ENCODE measurements at places on chromosomes 16 and 17.

DNA sequence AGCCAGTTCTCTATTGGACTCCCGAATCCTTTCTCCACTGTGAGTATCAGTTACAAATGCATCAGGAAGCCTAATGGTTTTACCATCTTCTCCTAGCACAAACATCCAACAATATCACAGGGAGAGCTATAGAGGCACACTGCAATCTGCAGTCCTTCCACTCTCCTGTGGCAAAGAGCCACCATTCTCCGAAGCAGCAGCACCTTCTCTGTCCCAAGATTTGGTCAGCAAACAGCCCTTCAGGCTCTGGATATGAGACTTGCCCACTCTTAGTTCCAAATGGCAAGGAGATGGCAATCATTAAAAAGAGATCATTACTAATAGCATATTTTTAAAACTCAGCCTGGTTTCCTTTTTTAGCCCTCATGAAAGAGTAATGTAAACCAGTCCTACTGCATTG lies 223.4 kb downstream of the HS3ST3A1 start:
- DNase-seq = no peak

DNA sequence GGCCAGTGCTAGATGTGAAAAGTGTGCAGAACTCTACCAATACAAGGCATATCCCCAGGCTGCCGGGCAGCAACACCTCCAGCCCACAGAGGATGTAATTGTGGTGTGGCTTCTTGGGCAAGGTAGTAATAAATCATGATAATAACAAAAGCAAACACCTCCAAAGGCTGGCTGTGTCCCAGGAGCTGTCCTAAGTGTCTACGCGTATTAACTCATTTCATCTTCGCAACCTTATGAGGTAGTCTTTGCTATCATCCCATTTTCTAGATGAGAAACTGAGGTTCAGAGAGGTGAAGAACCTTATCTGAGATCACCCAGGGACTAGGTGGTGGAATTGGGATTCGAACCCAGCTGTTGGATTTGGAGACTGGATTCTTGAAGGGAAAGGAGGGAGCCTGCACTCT lies 5.3 kb downstream of the PDK2 start:
- no peak for DNase-seq

GRCh38 chr17:69048634-69049033 lies 12.1 kb downstream of the ABCA9 start:
- no peak for DNase-seq

- DNase-seq = no peak
These were observed 61.1 kb downstream of the MRC2 start for GRCh38 chr17:62688398-62689160.

DNA sequence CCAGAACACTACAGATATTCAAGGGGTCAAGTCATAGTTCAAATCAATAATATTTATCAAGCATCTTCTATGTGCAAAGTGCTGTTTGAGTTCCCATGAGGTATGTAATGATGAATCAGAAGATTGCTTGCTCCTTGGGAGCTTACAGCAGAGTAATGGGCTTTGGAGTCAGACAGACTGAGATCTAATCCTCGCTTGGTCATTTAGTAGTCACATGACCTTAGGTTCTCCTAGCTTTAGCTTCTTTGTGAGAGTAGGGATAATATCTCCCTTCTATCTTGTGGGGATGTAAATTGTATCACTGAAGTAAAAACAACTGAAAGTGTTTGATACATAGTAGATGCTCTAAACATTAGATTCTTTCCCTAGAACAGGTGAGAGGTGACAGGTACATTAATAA lies 30.1 kb downstream of the SNX11 start:
- DNase-seq = no peak

GRCh38 chr16:50694206-50694605 lies 800 bp downstream of the NOD2 start:
- DNase-seq = no peak

DNA sequence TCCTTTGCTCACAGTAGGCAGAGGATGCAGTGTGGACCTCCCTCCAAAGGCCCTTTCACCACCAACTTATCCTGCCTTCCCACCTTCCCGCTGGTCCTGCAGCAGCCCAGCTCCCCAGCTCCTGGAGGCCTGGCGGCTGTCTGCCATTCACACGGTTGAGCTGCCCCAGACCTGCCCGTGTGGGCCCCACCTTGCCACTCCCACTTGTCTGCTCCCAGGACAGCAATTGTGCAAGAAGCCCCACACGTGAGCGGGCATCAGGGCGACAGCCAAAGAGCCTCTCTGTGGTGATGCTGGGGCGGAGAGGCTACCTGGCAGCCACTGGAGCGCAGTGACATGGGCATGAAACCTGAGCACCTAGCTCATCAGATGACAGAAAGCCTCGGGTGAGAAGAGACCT lies 248.6 kb upstream of the MAF start:
- no peak for DNase-seq

DNA sequence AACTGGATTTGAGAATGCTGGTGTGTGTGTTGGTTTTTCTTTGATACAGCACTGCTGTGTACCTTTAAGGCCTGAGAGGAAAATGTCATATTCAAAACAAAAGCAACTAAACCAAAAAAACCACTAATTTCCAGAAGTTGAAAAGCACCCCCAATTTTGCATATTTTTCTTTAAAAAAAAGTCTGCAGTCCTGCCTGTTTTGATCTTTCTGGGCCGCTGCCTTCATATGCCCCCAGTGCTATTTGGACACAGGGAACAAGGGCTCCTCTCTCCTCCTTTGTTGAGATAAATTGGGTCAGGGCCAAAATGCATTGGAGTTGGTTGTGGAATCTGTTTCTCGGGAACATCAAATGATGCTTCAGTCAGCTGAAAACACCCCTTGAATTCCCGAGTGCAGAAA lies 26.9 kb downstream of the GPT2 start:
- no peak for DNase-seq

DNA sequence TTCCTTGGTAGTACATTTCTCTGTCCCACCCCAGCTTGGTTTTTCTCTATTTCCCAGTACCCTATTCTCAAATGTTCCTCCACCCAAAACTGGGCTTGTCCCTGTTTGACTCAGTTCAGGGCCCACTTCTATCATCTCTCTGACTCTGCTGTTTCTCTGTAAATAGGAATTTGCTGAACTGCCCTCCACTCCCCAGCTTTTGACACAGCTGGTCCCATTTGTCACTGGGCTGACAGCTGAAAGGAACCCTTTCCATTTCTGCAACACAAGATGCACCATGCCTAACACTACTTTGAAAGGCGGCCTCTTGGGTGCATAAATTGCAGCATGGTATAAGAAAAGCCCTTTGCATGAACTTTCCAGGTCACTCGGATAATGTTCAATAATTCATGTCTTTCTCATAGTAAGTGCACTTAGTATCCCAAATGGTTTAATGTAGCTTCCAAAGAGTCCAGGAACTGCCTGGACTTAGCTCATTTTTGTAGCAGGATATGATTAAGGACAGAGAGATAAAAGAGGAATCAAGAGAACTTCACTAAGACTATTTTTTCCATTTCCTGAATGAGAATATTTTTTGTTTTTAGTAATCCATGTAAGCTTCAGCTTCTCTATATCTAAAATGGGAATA lies 256.7 kb downstream of the CDH11 start:
- peak; percentile 62 for DNase-seq

Measured in fibroblast of skin of back (primary cell).